ENCODE measurements at places on chromosomes 6 and 20.

DNA sequence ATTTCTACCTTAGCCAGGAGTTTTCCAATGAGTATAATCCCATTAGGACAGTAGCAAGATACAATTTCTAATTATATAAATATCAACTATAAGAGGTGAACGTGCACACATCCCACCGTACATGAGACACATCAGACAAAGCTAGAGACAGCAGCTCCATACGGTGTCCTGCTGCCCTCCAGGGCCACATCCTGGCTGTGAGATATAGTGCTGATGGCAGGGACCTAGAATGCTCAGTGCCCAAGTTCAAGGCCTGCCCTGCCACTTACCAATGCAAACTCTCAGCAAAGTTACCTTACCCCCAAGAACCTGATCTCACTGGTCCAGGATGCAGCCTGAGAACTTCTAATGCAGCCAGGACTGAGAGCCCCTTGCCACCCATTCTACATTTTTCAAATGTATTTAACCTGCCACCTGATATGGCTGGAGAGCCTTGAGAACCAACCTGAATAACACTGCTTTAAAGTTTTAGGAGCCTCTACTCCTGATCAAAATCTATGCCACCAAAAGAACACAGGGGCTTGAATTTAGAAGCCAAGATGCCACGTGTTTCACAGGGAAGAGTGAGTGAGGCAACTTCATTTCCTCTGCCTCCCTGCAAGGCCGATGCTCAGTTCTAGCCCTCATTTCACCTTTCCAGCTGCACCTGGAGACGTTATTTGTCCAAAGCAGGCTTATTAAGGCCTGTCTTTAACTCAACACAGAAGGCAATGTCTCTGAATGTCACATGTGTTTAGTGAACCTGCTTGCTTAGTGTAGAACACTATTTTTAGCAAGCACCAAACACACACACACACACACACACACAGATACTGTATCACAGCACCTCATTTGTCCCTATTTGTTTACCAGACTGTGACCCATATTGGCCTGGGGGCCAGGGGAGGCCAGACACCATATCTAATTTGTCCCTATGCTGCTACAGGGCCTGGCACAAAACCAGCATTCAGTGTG, 6.1 kb downstream of the NFATC2 start:
- no peak for DNase-seq

DNA sequence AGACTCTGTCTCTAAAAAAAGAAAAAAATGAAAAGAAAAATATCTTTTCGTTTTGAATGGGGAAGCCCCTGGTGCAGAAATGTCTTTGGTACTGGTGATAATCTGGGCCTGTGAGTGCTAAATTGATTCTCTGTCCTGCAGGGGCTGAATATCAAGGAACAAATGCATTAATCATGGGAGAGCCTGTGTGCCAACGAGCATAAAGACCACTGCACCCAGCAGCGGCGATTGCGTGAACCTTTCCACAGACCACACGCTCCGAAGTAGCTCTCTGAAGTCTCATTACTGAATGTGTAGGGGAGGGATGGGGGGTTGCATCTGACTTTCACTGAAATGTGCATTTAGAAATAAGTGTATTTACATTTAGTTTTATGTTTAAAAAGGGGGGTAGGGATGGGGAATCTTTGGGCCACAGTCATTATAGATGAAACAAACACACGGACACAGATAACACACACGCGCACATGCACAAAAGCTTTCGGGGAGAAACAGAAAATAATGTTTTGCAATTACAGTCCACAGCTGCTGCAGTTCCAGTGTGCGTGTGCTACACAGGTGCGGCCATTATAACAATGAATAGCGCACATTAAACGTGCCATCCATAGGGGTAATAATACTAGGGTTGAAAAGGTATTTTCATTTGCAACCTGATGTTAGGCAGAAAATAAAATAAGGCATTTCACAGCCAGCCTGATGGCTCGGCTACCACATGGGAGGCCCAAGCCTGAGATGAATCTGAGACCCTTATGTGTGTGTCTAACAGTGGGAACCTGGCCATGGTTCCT, 154.0 kb downstream of the MBOAT1 start:
- DNase-seq = no peak

GRCh38 chr6:168225471-168225911, 94.1 kb downstream of the DACT2 start:
- DNase-seq = no peak

- no peak for DNase-seq
These were observed 20.0 kb upstream of the SPO11 start for GRCh38 chr20:57309544-57310115.

DNA sequence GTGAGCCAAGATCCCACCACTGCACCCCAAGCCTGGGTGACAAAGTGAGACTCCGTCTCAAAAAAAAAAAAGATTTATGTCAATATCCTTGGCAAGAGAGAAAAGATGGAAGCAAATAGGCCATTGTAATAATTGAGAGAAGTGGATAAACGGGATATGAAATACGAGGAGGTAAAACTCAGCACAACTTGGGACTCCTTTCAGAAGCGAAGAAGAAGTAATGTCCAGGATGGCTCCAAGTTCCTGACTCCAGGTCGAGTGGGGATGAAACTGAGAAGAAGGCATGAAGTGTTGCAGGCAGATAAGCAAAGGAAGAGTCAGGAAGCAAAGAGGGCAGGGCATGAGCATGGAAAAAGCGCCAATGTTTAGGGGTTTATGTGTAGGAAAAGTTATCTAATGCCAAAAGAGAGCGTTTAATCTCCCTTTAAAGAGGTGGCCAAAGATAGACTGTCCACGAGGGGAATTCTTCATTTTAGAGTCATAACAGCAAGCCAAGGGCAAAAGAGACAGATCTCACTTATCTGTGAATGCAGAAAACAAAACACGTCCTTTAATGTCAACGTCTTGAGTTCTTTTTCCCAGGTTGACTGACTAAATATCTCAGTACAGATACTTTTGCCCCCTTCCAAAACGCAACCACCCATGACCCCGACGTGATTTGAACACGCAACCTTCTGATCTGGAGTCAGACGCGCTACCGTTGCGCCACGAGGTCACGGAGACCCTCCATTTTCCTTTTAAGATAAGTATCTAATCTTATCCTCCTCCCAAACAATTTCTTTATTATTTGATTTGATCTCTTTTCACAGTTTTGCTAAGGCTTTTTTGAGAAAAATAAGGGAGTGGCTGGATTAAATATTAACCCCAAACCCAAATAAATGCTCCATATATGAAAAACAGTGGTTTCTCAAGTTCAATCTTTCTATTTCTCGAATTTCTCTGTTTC, 46.3 kb upstream of the BTN3A2 start:
- no peak for DNase-seq

DNA sequence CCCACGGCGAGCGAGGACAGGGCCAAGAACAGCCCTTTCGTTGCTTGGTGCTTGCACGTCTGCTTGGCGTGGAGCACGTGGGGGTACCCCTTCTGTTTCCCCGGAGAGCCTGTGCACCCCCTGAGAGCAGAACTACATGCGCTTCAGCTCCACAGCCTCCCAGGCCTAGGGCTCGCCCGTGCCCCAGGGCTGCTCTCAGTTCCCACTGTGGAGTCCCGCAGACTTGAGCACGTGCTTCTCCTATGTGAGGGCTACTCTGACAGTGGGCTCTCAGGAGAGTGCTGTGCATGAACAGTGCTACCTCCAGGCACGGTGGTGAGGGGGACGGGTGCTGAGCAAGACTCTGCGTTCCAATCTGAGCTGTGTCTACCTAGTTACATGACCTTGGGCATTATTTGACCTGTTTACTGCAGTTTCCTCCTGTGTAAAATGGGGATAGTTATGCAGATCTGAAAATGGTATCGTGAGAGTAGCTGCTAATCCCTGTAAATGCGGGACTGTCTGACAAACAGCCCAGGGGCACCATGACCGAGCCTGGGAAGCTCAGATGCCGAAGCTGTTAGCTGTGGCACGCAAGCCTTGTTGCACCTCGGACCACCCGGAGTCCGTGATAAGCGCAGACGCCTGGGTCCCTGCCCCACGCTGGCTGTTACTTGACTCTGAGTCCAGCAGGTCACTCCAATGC, 82.4 kb downstream of the IRF4 start:
- DNase-seq = no peak

- no peak for DNase-seq
These were observed 19.7 kb upstream of the TLDC2 start for GRCh38 chr20:36856195-36856594.

GRCh38 chr6:96923871-96924493, 546 bp upstream of the KLHL32 start:
- peak; percentile 2 for DNase-seq

GRCh38 chr20:5551621-5552020, 198.6 kb upstream of the SHLD1 start:
- no peak for DNase-seq

GRCh38 chr6:4008324-4009047, 70.5 kb downstream of the FAM217A start:
- no peak for DNase-seq

- DNase-seq = no peak
These were observed 6.4 kb upstream of the TXNDC5 start for GRCh38 chr6:7916959-7917358.

- DNase-seq = no peak
These were observed 68.3 kb downstream of the RIN2 start for GRCh38 chr20:19826179-19826914.

DNA sequence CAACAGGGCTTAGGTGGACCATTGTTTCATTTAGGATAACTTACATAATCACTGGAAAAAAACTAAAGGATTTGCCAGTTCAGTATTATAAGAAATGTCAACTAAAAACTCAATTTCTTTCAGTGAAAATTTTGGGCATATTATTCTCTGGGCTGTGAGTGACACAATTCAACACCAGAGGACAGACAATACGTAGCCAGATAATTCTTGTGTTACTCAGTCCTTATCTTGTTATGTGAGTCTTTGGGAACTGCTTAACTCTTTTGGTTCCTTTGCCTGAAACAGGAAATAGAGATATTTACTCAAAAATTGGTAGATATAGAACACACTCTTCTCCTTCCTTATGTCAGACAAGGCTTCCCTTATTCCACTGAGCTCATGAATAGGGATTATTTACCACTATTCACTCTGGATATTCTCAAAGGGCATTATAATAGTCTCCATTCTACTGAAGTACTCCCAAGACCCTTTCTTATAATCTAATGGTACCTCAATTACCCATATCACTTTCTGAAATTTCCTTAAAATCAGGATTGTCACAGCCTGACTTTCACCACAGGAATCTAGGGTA, 4.9 kb upstream of the BEND6 start:
- DNase-seq = no peak

- DNase-seq = no peak
These were observed 520 bp downstream of the KCNK17 start for GRCh38 chr6:39313526-39314272.

DNA sequence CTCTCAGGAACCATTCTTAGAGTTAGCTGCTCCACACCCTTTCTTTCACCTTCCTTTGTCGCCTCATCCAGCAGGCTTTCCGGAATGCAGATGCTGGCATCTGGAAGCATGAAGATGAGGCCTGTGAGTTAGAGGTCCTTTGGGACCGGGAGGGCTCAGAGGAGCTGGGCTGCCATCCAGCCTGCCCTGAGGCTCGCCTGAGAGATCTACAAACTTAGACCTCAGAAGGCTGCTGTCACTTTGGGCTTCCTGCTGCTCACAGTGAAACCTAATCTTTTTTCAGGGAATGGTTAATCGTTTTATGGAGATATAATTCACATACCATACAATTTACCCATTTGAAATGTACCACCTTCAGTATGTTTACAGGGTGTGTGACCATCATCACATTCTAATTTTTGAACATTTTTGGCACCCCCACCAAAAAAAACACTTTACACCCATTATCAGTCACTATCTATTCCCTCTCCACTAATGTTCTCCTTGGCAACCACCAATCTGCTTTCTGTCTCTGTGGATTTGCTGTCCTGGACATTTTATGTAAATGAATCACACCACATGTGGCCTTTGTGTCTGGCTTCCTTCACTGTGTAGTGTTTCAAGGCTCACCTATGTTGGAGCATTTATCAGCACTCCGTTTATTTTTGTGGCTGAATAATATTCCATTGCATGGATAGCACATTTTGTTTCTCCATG, 20.0 kb upstream of the MPC1 start:
- DNase-seq = no peak

- DNase-seq = no peak
These were observed 60.8 kb downstream of the FAM83B start for GRCh38 chr6:54907355-54907754.

DNA sequence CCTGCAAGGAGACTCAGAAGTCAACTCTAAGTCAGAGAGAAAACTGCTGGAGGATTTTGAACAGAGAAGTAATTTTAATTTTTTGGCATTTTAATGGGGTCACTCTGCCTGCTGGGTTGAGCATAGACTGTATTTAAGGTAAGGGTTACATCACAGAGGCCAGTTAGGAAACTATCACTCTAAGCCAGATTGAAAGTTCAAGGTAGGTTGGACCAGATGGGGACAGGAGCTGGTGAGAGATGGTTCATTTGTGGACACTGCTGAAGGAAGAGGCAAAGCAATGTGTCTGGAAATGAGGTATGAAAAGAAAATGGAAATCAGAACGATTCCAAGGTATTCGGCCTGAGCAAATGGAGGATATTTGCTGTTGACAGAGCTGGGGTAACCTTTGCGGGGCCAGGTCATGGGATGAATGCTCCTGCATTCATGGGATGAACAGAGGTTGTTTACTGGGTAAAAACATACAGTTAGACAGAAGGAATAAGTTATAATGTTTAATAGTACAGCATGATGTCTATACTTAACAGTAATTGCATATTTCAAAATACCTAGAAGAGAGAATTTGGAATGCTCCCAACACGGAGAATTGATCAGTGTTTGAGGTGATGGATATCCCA, 26.9 kb downstream of the FRK start:
- no peak for DNase-seq

- no peak for DNase-seq
These were observed 9.0 kb downstream of the GSTA3 start for GRCh38 chr6:52900536-52900935.

- DNase-seq = no peak
These were observed 223.7 kb downstream of the ARHGAP18 start for GRCh38 chr6:129486327-129486726.

GRCh38 chr6:56808871-56809359, 146.0 kb upstream of the BEND6 start:
- DNase-seq = no peak

GRCh38 chr6:75337835-75338580, 53.4 kb upstream of the TMEM30A start:
- DNase-seq = no peak

DNA sequence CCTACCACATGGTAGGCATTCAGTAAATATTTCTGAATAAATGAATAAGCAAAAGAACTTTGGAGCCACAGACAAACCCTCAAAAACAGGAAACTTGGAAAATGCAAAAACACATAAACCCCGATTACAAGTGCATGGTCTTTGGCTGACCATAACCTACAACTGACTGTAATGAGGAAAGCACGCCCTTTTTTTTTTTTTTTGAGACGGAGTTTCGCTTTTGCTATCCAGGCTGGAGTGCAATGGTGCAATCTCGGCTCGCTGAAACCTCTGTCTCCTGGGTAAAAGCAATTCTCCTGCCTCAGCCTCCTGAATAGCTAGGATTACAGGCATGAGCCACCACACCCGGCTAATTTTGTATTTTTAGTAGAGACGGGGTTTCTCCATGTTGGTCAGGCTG, 11.9 kb upstream of the LATS1 start:
- DNase-seq = no peak

DNA sequence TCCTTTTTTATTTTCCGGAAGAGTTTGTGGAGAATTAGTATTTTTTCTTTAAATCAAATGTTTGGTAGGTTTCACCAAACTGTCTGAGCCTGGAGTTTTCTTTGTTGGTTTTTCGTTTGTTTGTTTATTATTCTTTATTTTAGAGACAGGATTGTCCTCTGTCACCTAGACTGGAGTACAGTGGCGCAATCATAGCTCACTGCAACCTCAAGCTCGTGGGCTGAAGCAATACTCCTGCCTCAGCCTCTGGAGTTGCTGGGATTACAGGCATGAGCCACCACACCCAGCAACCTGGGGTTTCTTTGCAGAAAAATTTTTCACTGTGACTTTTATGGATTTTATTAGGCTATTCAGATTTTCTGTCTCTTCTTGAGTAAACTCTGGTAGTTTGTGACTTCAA, 120.2 kb upstream of the LOC128125822 start:
- DNase-seq = no peak

Measured in stimulated activated CD8-positive, alpha-beta memory T cell treated with anti-CD3 and anti-CD28 coated beads, Interleukin-4, amount 100 ng/mL, for 1 hour (primary cell).